ENCODE measurements at places on chromosomes 16 and 17. TPM values are rescaled to one million over a fixed set of nuclear protein-coding genes. Genes with fewer than 3 reads are reported as not detected.

GRCh38 chr16:86568677-86569623 is 2.3 kb downstream of the FOXC2 start:
- H3K27me3 ChIP-seq = peaks cover 33% of the 10 kb centered on the region
- no peak for DNase-seq
- H3K27ac ChIP-seq = no peak overlapping the region
- H3K4me3 ChIP-seq = no peak overlapping the region
- peaks cover 2% of the 10 kb centered on the region for H3K4me1 ChIP-seq

DNA sequence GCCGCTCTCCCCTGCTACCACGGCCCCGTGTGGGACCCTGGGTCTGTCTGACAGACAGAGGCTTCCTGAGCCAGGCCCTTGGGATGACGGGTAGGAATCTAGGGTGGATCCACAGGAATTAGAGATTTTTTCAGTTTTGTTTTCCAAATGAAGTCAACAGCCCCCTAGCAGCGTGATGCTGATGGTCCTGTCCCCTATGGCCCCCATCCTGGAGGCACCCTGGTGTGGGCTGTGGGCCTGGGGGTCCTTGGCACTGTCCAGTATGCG is 15.5 kb downstream of the CENPX start:
- H3K4me1 ChIP-seq = no peaks in the 10 kb centered on the region
- no peak overlapping the region for H3K4me3 ChIP-seq
- H3K36me3 ChIP-seq = peaks cover 9% of the 10 kb centered on the region
- DNase-seq = no peak
- H3K27me3 ChIP-seq = no peaks in the 10 kb centered on the region
- H3K27ac ChIP-seq = no peak overlapping the region

DNA sequence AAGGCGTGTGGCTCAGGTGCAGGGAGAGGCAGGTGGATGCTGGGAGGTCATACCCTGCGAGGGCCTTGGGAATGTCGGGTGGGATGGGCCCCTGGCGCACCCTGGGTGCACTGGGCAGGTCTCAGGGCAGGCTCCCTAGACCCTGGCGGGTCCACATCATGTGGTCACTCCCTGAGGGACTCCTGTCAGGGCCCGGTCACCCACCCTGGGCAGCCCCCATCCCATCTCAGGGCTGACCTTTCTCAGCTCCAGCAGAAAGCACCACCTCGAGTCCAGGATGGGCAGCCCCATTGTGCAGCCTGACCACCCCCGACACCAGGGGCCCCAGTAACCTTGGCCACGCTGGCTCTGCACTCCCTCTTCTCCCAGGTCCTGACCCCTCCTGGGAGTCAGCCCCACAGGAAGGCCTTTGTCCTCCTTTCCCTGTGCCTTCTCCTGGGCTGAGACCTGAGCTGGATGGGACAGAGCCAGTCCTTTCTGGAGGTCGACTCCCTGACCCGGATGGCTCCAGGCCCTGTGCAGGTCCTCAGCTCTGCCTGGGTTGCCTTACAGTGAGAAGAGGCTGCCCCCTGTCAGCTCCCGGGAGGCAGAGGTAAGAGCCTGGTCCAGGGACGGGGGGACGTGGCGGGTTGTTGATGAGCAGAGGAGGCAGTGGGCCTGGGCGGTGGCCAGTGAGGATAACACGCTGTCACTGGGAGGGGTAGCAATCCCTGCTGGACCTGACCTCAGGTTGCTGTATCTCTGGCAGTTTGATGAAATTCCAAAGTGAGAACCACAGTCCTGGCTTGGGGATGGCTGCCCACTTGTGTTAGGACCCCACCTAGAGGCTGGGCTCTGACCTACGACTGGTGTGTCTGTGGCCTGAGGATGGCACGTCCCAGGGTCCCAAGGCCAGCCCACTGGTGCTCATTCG is 77.9 kb downstream of the GOSR1 start:
- H3K4me1 ChIP-seq = no peaks in the 10 kb centered on the region
- DNase-seq = no peak
- no peaks in the 10 kb centered on the region for H3K27me3 ChIP-seq
- H3K36me3 ChIP-seq = no peaks in the 10 kb centered on the region

DNA sequence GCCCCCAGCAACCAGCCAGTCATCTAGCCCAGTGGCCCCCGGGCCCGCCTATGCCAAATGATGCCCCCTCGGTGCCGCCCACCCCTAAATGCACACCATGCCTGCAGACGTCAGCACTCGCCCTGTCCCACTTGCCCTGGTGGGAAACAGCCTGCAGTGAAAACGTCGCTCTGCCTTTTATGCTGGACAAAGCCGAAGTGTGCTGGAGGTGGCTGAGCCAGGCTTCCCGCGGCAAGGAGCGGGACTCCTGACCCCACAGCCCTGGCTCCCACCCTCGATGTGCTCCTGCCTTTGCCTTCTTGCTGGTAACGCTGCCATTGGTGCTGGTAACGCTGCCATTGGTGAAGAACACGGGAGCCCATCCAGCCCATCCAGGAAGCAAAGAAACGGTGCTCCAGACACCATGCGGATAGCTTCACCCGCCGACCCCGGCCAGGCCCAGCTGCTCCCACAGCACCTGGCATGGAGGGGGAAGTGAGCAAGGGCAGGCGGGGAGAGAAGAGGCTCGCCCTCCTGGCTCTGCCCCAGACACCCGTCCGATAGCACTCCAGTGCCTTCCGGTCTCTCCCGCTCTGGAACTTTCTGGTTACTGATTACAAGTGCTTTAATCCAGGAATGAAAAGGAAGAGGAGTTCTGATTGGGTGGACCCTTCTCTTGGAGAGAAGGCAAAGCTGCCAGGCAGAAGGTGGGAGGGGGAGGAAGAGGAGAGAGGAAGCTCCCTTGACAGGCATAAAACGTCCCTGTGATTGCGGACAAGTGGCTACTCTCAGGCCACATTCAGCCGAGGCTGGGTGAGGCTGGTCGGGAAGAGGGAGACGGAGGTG is 4.0 kb upstream of the BAIAP2 start:
- H3K36me3 ChIP-seq = no peaks in the 10 kb centered on the region
- no peaks in the 10 kb centered on the region for H3K27me3 ChIP-seq
- H3K27ac ChIP-seq = peak overlapping the region; percentile 37
- peaks cover 47% of the 10 kb centered on the region for H3K4me1 ChIP-seq

- no peak for DNase-seq
- H3K4me1 ChIP-seq = no peaks in the 10 kb centered on the region
- no peaks in the 10 kb centered on the region for H3K36me3 ChIP-seq
- H3K27me3 ChIP-seq = no peaks in the 10 kb centered on the region
These were observed 197.3 kb upstream of the GOT2 start for GRCh38 chr16:58931436-58931835.

DNA sequence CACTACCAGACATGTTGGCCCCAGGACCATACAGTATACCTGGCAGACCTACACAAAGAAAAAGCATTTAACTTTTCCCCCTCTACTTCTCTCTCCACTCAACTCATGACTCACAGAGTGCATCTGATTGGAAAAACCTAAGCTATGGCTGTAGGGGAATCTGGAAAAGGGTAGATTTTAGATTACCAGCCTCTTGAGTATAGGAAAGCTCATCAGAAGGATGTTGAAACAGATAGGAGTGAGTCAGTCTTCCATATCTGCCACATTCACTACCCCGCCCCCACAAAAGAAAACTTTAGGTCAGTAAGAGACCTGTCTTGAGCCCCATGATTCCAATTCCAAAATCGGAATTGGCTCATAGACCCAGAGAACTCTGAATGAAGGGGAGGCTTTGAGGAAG is 12.3 kb downstream of the KRT9 start:
- H3K4me3 ChIP-seq = no peak overlapping the region
- no peaks in the 10 kb centered on the region for H3K4me1 ChIP-seq
- H3K27ac ChIP-seq = no peak overlapping the region
- H3K36me3 ChIP-seq = no peaks in the 10 kb centered on the region
- H3K27me3 ChIP-seq = peaks cover under 1% of the 10 kb centered on the region

- DNase-seq = no peak
- no peaks in the 10 kb centered on the region for H3K27me3 ChIP-seq
- no peak overlapping the region for H3K4me3 ChIP-seq
- no peaks in the 10 kb centered on the region for H3K4me1 ChIP-seq
- no peak overlapping the region for H3K27ac ChIP-seq
These were observed 49.9 kb downstream of the ATP2C2 start for GRCh38 chr16:84418056-84418849.

GRCh38 chr16:57757326-57757786 is 21.8 kb downstream of the KATNB1 start:
- peak overlapping the region; percentile 60 for H3K27ac ChIP-seq
- peak; percentile 96 for DNase-seq

DNA sequence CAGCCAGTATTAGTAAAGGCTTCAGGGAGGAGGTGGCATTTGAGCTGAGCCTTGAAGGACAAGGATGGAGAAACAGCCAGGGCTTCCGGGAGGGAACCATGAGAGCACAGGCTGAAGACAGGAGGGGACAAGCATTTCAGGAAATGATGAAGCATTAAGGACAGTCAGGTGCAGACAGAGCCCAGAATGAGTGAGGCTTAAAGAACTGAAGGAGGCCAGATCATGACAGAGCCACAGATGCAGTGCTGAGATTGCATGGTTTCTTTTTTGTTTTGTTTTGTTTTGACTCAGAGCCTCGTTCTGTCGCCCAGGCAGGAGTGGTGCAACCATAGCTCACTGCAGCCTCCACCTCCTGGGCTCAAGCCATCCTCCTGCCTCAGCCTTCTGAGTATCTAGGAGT is 211.5 kb downstream of the SOX9 start:
- no peaks in the 10 kb centered on the region for H3K27me3 ChIP-seq
- H3K4me1 ChIP-seq = no peaks in the 10 kb centered on the region
- H3K36me3 ChIP-seq = no peaks in the 10 kb centered on the region
- H3K4me3 ChIP-seq = no peak overlapping the region
- H3K27ac ChIP-seq = no peak overlapping the region

GRCh38 chr17:7854851-7855659 is at the start of gene TMEM88:
TSS of gene TMEM88 (plus strand) at chr17:7855066. CDS start at chr17:7855075, 9 bp downstream.
- peak within 1 kb of the TSS; percentile 86 for H3K27ac ChIP-seq
- H3K27me3 ChIP-seq = no peaks in the 10 kb centered on the region
- peaks cover 12% of the 10 kb centered on the region for H3K36me3 ChIP-seq
- no peak within 1 kb of the TSS for H3K4me3 ChIP-seq
- peaks cover 26% of the 10 kb centered on the region for H3K4me1 ChIP-seq

DNA sequence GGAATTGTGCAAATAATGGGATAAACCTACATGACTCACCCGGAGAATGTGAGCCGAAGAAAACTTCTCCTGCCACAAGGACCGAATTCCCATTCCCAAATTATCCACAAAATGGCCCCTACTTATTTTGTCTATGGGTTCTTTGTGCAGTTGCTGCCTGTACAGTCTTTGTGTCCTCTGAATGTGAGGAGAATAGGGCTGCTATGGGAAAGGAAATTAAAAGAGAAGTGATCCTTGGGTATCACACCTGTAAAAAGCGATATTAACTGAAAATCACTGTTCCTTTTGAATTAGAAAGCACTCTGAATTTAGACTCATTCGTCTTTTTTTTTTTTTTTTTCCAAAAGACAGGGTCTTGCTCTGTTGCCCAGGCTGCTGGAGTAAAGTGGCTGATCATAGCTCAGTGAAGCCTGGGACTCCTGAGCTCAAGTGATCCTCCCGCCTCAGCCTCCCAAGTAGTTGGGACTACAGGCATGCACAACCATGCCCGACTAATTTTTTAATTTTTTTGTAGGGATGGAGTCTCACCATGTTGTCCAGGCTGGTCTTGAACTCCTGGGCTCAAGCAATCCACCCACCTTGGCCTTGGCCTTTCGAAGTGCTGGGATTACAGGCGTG is 45.4 kb downstream of the CHD9 start:
- peak overlapping the region; percentile 96 for H3K27ac ChIP-seq
- H3K27me3 ChIP-seq = no peaks in the 10 kb centered on the region
- no peak overlapping the region for H3K4me3 ChIP-seq
- H3K36me3 ChIP-seq = no peaks in the 10 kb centered on the region
- H3K4me1 ChIP-seq = peaks cover 19% of the 10 kb centered on the region
- no peak for DNase-seq

DNA sequence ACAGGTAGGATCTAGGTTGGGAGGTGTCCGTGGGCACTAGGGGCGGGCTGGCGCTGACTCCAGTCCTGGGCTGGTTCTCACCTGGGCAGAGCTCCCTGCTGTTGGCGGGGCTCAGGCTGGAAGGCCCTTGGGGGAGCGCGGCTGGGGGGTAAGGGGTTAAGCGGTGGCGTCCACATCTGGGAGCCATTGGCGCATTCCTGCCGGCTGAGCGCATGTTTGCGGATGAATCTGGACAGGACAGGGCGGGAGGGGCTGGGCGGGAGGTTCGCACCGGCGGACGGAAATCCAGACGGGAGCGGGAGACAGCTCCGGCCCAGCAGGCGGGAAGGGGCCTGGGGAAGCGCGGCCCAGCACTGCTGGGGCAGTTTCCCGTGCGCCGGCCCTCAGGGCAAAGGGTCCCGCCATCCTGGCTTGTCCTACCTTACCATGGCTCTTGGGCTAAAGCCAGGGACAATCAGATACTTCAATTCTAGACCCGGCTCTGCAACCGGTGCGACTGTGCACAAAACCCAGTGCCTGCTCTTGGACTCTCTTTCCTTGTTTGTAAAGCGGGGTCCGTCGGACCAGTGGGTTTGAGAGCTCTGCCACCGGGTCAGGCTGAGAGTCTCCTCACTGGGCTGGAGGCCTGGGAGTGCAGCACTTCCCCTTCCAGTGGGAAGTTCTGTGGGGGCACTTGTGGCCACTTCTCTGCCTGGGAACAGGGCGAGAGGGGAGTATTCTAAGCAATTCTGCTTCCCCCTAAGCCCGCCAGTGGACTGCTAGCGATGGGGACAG is 7.8 kb downstream of the RARA start:
- H3K4me3 ChIP-seq = no peak overlapping the region
- H3K27me3 ChIP-seq = no peaks in the 10 kb centered on the region
- H3K4me1 ChIP-seq = peaks cover 71% of the 10 kb centered on the region

- no peaks in the 10 kb centered on the region for H3K27me3 ChIP-seq
- H3K27ac ChIP-seq = no peak overlapping the region
- no peaks in the 10 kb centered on the region for H3K36me3 ChIP-seq
These were observed 40.8 kb downstream of the KANSL1 start for GRCh38 chr17:46152423-46152822.

GRCh38 chr16:81700071-81700779 is 78.9 kb upstream of the PLCG2 start:
- peaks cover 2% of the 10 kb centered on the region for H3K36me3 ChIP-seq
- H3K4me3 ChIP-seq = no peak overlapping the region

DNA sequence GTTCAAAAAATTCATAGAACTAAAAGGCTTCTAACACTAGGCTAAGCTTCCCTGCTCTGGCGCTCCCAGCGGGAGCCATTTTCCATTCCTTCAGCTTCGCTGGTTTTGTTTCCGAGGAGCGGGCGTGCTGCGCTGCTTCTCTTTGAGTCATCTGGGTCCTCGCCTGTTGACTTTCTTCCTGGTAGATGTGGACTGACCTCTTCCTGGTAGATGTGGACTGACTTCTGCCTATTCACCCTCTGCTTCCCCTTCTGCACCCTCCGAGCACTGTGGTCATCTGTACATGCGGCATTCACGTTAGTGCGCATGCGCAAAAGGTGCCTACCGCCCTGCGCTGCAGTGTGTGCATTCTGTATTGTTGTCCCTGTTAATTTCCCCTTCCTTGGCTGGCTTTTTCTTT is 40.8 kb upstream of the SEC14L1 start:
- no peaks in the 10 kb centered on the region for H3K27me3 ChIP-seq
- no peak overlapping the region for H3K4me3 ChIP-seq
- no peak overlapping the region for H3K27ac ChIP-seq
- peaks cover 2% of the 10 kb centered on the region for H3K36me3 ChIP-seq
- H3K4me1 ChIP-seq = peaks cover 19% of the 10 kb centered on the region

- peak; percentile 92 for DNase-seq
- H3K27ac ChIP-seq = peak within 1 kb of the TSS; percentile 96
- peak within 1 kb of the TSS; percentile 91 for H3K4me3 ChIP-seq
- no peaks in the 10 kb centered on the region for H3K27me3 ChIP-seq
These were observed at the start of gene ASPSCR1 for GRCh38 chr17:81977211-81977808. TSS of gene ASPSCR1 (plus strand) at chr17:81977629. CDS start at chr17:81977647, 18 bp downstream.

Gene SDR42E2
- total RNA-seq = not detected

Gene KLHL36
- 20.9 TPM for total RNA-seq

Gene KRT31
- not detected for total RNA-seq

Gene ZNF174
- total RNA-seq = 4.6 TPM

Gene EME1
- 3.4 TPM for total RNA-seq

Gene TMEM235
- not detected for total RNA-seq

Gene EEF2K
- total RNA-seq = 11.5 TPM

Gene SCRN2
- total RNA-seq = 17.8 TPM

Gene RNF157
- total RNA-seq = 0.42 TPM

All from liver (tissue), 10 donors.